NCI-H2029 treated with DMSO at 0.1 percent for 48 hours (cell line): ENCODE measurements at places on chromosomes 2 and 18.
A peak's percentile ranks its signal among the peaks of the same experiment; 100 is the strongest.

DNA sequence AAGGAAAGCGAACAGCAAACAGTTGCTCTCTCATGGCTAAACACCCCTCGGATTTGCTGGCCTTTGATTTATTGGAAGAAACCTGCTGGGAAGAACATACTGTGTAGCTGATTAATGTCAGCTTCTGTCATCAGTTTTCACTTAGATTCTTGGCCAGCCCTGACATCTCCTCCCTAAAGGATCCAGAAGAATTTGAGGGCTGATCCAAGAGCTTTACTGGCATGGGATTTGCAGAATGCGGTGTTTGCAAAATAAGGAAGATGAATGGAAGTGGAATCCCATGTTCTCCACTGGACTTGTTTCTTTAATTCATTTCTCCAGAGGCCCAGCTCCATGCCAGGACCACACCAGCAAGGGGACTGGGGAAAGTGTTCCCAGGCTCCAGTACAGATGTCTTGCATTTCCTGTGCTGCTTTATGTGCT is 80.5 kb downstream of the RDH14 start:
- DNase-seq = no peak

DNA sequence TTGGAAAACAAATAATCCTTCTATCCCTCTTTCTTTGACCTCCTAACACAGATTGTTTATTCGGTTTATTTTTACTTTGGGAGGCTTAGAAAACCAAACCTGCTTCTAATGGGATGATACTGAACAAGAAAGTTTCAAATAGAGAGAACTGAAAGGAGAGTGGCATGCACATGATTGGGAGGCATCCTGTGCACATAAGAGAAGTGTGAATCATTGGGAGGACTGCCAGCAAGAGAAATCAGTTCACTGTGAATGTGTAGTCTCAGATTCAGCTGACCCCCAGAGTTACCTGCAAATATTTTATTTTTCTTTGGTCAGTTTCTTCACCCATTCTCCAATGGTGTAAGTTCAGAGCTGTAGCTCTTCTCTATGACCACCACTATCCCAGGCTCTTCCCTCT is 1363.2 kb upstream of the ACVR2A start:
- DNase-seq = no peak

DNA sequence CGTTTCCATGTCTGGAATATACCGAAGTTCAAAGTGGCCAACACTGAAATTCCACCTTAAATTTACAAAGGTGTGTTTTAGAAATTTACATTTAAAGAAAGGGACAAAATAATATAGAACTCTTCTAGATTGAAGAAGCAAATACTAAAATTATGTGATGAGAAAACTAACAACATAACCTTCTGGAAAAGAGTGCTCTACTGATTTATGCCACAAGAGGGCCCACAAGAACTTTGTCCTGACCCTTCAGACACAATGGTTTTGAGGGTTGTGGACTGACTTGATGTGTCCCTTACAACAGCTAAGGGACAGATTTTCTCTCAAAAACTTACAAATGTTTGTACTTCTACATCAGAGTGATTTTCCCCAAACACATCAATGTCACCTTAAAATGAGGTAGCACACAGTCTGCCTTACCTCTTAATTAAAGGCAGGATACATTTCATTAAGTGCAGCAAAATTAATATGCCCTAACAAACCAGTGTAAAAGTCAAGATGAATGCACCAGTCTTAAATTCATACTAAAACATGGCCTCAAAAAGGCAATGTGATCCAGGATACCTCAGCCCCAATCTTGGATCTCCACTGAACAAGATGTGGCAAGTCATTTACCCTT is 36.2 kb downstream of the EIF2AK3 start:
- DNase-seq = peak; percentile 56

GRCh38 chr18:42018831-42019230 is 63.8 kb downstream of the PIK3C3 start:
- DNase-seq = no peak

DNA sequence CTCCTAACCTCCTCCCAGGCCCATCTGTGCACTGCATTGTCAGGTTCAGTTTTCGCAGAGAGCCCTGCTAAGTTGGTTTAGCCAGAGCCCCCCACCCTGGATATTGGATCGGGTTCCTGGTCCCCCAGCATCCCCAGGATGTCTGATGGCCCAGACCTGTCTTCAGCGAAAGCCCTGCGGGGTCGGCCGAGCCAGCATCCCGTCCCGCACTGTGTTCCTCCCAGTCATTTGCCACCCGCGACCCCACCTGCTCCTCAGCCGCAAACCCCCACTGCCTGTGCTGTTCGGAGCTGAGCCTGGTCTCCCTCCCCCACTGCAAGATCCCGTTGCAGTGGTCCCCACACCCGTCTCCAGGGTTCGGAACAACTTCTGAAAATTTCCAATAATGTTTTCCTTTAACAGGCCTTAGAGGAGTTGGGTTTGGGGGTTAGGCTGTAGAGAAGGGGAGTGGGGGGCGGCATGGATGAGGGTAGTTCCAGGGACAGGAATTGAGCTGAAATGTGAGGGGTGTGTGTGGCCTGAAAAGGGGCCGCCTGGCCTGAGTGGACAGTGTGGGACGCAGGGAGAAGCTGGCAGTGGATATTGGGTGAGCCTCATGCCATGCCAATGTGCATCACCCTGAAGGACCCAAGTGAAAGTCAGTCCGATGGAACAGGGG is 1.6 kb upstream of the COPS9 start:
- DNase-seq = no peak

- DNase-seq = peak; percentile 4
These were observed 159.9 kb downstream of the PRPF40A start for GRCh38 chr2:152557273-152557888.

DNA sequence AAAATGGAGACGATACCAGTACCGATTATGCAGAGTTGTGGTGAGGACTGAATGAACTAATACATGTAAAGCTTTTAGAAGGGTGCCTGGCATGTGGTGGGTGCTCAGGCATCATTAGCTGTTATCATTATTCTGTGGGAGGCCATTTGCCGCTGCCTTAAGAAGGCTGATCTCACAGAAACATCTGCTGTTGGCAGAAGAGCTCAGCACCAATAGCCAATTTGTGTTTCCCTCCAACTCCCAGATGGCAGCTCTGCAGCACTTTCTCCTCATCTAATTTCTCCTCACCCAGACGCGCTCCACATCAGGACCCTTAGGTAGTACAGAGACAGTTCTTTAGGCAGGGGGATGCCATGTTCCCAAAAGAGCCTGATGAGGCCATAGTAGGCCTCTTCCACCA is 15.8 kb upstream of the CYP1B1 start:
- DNase-seq = no peak
